ENCODE measurements at places on chromosomes 2 and 18.

DNA sequence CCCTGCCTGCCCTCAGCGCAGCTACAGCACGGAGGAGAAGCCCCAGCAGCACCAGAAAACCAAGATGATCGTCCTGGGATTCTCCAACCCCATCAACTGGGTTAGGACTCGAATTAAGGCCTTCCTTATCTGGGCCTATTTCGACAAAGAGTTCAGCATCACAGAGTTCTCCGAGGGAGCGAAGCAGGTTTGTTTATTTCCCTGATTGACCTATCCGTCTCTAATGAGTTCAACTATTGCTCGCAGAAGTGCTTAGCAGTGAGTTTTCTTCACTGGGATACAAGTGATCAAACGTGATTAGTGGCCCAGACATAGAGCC is 639 bp downstream of the MAIP1 start:
- DNase-seq: no peak

- no peak for DNase-seq
Measured at GRCh38 chr2:237665713-237666143, 38.3 kb downstream of the LRRFIP1 start.

- no peak for DNase-seq
Measured at GRCh38 chr18:37922162-37922561, 356.6 kb upstream of the CELF4 start.

GRCh38 chr2:86055314-86055713 is 50.4 kb downstream of the POLR1A start:
- no peak for DNase-seq

DNA sequence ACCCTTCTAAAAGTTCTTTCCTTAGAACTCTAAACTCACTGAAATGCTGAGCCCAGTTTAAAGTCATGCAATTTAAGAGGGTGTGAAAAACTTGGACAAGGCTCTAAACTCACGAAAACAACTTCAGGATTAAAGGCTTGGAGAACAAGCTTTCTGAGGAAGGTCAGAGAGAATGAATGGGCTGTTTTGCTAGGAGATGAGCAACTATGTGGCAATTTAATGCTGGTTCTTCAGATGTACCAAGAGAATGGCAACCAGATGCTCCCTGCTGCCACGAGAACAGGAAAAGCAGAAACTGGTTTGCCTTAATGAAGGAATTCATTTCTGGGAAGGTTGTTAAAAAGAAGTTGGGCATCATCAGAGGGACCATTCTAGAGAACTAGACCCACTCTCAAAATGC is 77.8 kb upstream of the PMAIP1 start:
- DNase-seq: no peak

- no peak for DNase-seq
Measured at GRCh38 chr2:10759151-10759714, 37.8 kb downstream of the ATP6V1C2 start.

- DNase-seq: no peak
Measured at GRCh38 chr2:41900101-41900577, 147.7 kb upstream of the PKDCC start.

DNA sequence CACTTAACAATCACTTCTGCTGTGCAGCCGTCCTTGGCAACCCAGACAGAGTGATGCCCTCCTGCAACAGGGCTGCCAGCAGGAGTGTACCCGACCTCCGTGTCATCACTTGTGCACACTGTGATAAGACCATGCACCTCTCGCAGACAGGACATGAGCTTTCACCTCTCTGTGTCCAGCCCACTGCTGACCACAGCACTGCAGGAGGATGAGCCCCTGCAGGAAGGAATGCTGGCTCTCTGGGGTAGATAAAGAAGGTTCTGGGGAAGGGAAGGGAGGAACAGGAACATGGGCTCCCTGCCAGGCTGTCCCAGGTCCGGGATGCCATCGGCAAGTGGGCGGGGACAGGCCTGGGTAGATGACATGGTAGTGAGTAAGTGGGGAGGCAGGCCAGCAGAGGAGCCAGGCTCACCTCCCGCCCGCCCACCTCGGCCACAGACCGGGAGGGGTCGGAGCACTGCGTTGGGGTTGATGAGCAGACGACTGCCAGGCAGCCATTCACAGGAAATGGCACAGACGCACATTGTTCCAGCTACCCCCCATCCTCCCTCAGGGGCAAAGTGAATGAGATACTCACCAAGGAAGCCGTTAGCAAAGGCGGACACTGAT is 18.6 kb upstream of the COL6A3 start:
- peak; percentile 53 for DNase-seq

DNA sequence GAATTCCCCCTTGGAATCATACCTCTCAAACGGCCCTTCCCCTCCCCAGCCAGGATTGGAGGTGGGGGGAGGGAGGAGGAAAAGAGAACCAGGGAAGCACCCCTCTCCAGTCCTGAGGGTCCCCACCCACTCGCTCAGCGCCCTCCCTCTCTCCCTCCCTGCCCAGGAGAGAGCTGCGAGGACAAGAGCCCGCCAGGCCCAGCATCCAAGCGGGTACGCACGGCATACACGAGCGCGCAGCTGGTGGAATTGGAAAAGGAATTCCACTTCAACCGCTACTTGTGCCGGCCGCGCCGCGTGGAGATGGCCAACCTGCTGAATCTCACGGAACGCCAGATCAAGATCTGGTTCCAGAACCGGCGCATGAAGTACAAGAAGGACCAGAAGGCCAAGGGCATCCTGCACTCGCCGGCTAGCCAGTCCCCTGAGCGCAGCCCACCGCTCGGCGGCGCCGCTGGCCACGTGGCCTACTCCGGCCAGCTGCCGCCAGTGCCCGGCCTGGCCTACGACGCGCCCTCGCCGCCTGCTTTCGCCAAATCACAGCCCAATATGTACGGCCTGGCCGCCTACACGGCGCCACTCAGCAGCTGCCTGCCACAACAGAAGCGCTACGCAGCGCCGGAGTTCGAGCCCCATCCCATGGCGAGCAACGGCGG is 14.4 kb downstream of the HOXD3 start:
- no peak for DNase-seq

DNA sequence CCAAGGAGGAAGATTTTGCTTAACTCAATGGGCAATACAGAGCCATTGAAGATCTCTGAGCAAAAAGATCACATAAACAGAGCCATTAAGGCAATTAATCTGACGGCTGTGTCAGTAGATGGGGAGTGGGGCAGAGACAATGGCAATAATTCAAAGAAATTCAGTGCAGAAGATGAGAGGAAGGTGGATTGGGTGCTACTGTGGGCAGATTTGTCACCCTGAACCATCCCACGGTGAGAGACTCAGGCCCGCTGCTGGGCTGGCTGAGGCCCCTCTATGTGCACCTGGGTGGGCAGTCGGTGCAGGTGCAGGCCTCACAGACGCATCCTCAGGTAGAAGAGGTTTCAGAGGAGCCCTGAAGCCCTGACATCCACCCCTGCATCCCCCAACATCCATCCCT is 458.6 kb downstream of the EIPR1 start:
- DNase-seq: no peak

DNA sequence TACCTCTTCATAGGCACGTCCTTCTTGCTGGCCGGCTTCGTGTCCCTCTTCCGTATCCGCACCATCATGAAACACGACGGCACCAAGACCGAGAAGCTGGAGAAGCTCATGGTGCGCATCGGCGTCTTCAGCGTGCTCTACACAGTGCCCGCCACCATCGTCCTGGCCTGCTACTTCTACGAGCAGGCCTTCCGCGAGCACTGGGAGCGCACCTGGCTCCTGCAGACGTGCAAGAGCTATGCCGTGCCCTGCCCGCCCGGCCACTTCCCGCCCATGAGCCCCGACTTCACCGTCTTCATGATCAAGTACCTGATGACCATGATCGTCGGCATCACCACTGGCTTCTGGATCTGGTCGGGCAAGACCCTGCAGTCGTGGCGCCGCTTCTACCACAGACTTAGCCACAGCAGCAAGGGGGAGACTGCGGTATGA is 2.3 kb downstream of the FZD7 start:
- no peak for DNase-seq

DNA sequence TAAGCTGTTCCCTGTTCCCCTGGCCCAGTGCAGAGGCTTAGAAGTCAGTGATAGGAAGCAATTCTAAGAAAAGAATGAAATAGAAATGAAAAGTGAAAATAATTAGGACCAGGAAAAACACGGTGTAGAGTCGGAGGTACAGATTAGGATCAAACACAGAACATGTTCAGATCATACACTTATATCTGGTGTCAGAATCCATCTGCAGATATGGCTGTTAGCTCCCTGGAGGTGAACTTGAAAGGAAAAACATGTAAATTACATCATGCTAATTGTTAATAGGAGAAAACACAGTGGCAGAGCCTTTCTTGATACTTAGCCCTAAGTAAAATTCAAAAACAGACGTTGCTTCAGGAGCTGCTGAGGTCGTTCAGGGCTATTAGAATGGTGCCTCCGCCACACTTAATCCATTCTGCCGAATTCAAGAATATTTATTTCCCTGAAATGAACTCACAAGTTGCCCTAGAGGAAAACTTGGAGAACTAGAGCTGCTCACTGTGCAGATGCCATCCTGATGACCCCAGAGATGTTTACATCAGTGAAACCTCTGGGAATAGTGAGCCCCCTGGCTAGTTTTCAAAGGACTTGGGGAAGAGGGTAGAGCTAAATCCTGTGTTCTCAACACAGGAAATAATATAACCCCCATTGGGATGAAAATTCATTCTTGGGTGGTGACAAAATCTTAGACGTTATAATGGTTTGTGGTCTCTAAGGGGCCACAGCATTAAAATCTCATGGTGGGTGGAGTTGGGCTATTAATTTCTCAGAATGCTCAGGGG is 27.5 kb downstream of the LPIN1 start:
- DNase-seq: no peak

DNA sequence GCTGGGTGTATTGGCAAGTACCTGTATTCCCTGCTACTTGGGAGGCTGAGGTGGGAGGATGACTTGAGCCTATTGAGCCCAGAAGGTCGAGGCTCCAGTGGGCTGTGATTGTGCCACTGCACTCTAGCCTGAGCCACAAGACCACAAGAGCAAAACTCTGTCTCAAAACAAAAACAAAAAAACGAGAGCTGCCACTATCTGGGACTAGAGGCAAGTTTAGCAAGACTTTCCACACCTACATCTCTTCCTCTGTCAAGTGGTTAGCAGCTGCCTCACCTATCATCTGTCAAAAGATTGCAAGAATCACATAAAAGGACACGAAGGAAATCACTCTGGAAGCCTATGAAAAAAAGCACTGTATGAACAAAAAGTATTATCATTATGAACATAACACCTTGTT is 55.2 kb upstream of the RIOK3 start:
- DNase-seq: no peak

DNA sequence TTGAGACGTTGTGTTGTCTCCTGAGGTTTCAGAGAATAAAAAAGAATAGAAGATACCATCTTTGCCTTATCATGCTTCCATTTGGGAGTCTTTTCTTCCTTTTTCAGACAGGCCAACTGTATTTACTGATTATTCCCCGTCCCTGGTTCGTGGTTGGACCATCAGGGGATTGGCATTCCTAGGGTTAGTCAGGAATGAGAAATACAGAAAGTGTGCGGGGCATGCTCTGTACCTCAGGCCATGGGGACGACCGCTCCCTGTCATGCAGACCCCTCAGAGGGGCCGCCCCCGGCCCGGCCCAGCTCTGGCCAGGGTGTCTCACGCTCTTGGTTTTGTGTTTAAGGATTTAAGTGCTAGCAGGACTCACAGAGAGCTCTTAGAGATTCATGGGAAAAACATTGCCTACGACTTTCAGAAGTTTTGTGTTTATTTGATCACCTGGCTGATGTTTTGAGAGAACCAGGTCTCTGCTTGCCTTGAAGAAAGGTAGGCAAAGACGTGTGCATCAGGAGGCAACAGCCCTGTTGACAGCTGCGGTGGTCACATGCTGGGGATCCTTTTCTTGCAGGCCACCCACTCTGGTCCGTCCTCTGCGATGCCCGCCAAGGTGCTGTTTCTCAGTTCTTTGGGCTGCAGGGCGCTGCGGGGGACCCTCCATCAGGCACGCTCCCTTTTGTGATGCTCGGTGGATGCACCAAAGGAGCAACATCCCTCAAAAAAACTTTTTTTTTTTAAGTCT is 317.8 kb downstream of the AGAP1 start:
- DNase-seq: no peak

GRCh38 chr2:128770143-128771085 is 451.7 kb upstream of the HS6ST1 start:
- DNase-seq: no peak

DNA sequence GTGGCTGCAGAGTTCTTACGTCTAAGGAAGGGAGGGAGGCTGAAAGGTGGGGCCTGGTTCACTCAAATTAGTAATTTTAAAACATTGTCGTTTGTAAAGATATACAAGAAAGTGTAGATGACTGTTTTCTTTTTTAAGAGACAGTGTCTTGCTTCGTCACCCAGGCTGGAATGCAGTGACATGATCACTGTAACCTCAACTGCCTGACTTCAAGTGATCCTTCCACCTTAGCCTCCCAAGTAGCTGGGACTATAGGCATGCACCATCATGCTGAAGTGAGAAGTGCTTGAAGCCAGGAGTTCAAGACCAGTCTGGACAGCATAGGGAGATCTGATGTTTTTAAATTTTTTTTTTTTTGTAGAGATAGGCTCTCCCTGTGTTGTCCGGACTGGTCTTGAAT is 52.9 kb downstream of the HNRNPLL start:
- DNase-seq: no peak

DNA sequence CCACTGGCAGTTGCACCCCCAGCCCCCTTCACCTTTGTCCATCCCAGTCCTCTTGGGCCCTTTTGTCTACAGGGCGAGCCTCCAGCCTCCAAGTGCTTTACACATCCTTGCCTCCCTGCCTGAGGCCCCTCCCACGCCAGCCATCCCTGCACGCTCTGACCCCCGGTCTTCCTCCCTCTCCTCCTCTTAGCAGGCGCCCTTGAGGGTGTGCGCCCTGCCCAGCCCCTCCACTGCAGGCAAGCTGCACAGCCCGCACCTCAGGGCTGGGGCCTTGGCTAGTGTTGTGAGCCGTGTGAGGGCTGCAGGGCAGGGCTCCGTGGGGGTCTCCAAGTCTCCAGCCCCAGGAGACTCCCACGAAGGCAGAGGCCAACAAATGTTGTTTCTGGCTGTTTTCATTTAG is 6.9 kb downstream of the BOK start:
- DNase-seq: no peak

DNA sequence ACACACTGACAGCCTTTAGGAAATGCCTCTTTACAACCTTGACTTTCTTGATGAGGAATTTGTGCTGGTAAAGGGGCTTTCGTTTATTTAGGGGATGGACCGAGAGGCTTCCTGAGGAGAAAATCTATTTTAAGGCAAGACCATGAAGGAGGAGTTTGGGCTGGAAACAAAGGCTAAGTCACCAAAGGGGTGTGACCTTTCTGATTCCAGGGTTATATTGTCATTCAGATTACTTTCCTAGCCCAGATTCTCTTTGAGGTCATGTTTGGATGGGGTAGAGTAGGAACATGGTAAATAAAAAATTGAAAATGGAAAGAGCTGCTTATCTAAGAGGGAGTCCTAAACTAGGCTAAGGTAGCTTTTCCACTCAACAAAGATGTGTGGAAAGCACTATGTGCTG is 77.1 kb upstream of the UGP2 start:
- DNase-seq: no peak

DNA sequence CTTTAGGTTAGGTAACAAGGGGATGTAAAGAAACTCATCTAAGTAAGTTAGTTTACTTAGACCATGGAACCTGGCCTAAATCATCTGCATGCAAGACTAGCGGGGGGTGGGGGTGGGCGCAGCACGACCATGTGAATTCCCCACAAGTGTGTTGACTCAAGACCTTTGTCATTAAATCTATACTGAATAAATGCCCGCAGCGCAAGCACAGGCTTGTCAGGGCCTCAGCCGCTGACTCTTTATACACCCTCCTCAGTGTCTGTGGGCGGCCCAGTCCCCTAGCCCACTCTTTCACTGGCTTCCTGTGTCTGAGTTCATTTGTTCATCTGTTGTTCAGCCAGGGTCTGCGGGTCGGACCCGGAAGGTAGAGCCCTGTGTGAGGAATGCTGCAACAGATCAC is 17.8 kb downstream of the MAP3K2 start:
- DNase-seq: no peak

GRCh38 chr18:9417073-9417851 is 58.1 kb upstream of the RALBP1 start:
- DNase-seq: no peak
